Nephron progenitor cell (in vitro differentiated cells): ENCODE measurements at places on chromosomes 12 and 14.
A peak's percentile ranks its signal among the peaks of the same experiment; 100 is the strongest.

- DNase-seq, result peak; percentile 49
Measured at GRCh38 chr12:107670999-107671643, 14.5 kb upstream of the PWP1 start.

DNA sequence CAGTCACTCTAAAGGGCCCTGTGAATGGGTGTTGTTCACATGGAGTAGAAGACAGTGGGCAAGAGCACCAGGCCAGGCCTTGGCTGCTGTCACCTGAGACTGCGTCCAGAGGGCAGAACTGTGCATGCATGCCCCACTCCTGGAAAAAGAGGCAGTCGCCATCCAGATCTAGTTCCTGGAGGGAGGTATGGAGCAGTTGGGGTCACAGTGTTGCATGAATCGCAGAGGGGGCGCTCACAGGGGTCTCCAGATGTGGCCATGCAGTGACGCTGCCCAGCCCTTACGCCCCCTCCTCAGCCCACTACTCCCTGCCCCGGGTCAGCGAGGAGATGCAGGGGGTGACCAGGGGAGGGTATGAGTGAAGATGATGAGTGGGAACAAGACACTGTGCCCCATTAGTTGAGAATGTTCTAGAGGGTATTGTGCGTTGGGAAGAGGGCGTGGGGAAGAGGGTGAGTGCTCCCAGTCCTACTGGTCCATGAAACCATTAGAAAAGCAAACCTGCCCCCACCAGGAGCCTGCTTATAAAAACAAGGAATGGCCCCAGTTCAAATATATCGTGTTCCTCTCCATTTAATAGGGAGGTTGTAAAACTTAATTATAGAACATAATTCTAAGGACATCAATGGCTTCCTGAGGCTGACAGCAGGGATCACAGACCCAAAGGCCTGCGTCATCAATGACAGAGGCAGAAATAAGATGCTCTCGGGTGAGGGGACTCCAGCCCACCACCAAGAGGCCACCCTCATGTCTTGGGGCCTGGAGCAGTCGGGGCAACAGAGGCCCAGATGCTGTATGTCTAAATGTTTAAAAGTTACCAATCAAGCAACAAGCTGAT, 32.2 kb upstream of the BCL7A start:
- peak; percentile 39 for DNase-seq

DNA sequence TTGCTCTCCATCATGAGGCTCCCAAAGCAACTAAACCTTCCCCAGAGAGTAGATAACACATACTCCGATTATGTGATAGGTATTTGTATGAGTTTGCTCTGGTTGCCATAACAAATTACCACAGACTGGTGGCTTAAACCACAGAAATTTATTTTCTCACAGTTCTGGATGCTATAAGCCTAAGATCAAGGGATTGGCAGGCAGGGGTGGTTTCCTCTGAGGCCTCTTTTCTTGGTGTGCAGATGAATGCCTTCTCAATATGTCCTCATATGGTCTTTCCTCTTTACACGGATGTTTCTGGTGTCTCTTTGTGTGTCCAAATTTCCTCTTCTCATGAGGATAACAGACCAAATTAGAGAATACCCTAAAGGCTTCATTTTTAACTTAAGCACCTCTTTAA, 285.8 kb upstream of the GRIP1 start:
- no peak for DNase-seq

GRCh38 chr12:128685903-128686475, 137.8 kb downstream of the SLC15A4 start:
- no peak for DNase-seq

GRCh38 chr12:127191129-127191528, 1075.8 kb upstream of the TMEM132C start:
- no peak for DNase-seq

DNA sequence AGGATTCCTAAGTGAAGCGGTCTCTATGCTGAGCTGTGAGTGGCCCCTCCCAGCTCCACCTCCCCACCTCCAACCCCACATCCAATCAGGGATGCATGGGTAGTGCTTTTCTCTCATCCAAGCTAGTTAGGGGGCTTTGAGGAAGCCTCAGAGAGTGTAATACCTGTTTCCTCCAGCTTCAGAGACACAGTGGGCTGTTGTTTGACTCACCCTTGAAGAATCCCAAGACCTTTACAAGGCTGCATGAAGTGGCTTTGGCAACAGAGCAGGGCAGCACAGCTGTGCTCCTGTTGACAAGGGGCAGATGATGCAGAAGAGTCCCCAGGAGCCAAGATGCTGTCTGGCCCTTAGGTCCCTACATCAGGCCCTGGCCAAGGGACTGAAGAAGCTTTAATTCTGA, 27.1 kb upstream of the CLMN start:
- no peak for DNase-seq

GRCh38 chr14:35368583-35369392, 35.8 kb downstream of the NFKBIA start:
- no peak for DNase-seq
